SK-MEL-5 (cell line): ENCODE measurements at places on chromosomes 2 and 18.

DNA sequence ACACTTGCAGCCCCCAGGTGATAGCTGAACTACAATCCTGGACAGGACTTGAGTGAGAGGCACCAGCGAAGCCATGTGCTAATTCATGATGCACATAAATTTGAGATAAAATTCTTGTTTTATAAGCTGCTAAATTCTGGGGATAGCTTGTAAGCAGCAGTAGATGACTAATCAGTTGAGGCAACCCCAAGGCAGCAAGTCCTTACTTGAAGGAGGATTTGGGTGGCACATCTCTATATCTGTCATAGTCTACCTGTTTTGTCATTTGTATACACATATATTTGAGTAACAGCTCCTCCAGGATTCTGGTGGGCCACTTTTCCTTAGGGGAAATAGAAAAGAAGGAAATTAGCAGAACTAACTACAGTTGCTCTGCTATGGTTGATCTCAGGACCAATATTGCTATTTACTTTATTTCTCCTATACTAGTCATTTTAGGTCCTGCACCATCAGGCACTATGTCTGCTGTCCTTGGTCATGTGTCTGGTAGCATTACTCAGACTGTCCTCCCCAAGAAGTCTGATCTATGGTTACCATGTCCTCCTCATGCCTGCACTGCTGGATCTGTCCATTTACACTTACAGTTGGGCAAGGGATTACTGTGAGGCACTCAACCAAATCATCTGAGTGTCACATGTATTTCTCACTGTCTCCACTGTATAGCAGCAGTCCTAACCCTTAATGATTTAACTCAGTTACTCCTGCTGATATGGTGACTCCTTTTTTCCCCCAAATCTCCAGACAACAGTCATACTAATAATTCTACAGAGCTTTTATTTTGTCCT lies 436.0 kb upstream of the CWC22 start:
- DNase-seq, result peak; percentile 4

DNA sequence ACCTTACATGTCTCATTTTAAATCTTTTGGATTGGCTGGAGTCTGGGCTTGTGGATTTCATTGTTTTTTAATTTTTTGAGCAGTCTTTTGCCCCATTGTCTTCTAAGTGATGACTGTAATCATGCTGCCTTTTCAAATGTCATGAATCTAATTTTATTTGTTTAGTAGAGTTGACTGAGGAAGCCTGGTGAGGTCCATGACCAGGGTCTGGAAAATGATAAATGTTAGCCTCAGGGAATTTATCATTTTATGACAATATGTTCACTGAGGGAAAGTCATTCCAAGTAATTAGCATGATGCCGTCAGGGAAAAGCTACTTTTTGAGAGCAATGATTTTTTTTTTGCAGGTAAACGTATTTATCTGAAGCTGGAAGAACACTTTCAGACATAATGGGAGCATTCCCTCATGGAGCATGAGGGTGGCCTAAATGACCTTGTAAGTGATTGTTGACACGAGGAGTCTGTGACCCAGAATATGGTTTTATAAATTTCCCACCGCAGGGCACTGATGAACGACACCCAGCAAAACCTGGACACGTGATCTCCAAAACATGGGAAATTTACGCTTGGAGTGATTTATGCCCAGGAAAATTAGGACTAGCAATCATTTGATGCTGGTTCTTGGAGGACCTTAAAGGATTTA lies 155.3 kb upstream of the NABP1 start:
- DNase-seq, result no peak

GRCh38 chr2:13143451-13143850 lies 426.7 kb downstream of the TRIB2 start:
- no peak for DNase-seq

GRCh38 chr2:11307764-11308415 lies 36.5 kb downstream of the ROCK2 start:
- no peak for DNase-seq

DNA sequence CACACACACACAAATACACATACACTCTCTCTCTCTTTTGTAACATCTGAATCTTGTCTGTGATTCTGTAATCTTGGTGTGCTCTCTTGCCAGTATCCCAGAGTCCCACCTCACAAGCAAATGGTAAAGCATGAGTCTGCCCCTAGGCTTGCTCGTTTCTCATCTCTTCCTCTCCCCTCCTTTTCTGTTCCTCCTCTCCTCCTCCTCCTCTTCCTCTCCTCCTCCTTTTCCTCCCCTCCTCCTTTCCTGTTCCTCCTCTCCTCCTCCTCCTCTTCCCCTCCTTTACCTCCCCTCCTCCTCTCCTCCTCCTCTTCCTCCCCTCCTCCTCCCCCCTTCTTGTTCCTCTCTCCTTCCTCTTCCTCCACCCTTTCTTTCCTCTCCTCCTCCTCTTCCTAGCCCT lies 59.0 kb downstream of the TNFRSF11A start:
- DNase-seq, result no peak

GRCh38 chr18:6569813-6570212 lies 155.1 kb upstream of the L3MBTL4 start:
- no peak for DNase-seq

DNA sequence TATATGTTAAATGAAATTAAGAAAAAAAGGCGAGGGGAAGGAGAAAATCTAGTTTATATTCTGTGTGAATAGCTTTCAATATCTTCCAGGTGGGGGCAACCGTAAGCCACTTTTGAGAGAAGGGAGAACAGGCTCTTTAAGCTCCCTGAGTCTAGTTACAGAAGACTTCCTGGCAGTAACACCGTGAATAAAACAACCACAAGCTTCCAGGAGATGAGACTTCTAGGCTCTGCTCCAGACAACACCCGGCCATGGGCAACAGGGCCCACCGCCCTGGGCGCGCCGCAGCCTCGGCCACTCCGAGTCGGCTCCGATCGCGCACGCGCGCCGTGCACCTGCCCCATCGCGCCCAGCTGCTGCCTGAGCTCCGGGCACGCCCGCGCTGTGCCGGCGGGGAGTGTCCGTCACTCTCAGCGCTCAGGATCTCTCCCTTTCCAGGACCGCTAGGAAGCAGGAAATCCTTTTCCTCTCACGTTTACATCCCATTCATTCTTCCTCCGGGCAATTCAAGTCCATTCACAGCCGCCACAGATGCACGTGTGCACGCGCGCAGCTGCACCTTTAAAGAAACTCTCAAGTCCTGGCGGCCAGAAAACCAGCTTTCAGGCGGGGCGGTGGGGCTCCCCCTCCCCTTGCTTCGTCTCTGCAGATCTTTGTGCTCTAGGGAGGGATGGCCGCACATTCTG lies 19.4 kb upstream of the PAX3 start:
- DNase-seq, result peak; percentile 68

- peak; percentile 72 for DNase-seq
Observed at GRCh38 chr2:124027182-124027581, 2.1 kb downstream of the CNTNAP5 start.
